Neuronal stem cell (in vitro differentiated cells): ENCODE measurements at places on chromosomes 16 and 17.

DNA sequence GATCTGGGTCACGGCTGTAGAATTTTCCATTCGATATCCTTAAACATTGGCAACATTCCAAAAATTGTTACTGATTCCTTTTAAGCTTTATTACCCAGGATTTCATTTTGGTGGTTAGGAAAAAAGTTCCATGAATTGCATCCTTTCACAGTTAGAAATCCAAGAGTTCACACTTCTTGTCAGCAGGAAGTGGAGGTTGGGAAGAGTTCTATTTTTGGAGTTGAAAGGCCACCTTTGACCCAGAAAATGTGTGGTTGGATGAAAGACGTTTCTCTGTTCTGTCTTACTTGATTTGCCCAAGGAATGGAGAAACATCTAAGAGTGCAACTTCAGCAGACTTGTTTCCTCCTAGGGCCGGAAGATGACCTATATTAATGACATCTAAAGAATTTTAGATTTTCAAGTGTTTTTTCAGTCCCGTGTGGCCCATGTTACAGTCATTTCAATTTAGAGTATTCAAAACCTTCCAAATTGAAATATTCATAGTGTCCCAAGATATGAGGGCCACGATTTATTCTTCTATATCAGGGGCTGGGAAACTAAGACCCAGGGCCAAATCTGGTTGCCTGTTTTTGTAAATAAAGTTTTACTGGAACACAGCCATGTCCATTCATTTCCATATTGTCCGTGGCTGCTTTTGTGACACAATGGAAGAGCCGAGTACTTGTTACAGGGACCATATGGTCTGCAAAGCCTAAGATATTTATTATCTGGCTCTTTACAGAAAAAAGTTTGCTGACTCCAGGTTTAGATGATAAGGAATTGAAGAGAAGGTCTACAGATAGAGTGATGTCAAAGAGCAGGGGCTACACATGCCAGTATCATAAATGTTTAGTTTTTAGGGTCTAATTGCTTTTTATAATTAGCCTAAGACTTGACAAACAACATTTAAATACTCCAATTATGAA, 50.2 kb downstream of the CDK5R1 start:
- no peak for DNase-seq

GRCh38 chr16:88340755-88341150, 42.0 kb upstream of the ZNF469 start:
- DNase-seq: no peak

DNA sequence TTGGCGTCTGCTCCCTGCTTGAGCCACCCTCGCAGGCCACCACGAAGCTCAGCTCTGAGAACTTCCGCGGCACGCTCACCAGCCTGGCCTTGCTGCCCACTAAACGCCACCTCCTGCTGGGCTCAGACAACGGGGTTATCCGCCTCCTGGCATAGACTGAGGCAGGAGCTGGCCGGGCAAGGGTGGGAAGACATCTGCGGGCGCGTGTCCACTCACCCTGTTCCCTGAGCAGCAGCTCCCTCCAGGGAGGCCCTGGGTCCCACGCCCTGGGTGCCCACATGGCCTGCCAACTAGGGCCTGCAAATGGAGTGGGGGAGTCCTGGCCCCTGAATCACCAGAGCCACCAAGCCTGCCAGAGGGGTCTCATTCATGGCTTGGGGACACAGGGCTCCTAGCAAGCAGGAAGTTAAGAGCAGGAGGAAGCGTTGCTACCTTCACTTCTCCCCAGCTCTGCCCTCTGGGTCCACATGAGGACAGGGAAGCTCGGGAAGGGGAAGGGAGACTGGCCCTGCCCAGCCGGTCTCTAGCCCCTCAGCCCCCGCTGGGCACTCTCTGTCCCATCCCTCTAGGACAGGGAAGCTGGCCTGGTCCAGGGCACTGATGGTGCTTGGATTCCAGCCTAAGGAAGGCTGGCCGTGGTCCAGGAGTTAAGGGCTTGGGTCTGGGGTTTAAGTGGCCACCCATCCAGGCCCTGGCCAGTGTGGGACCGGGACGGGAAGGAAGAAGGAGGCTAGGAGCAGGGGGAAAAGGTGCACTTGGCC, 5.0 kb upstream of the SERPINF2 start:
- no peak for DNase-seq

DNA sequence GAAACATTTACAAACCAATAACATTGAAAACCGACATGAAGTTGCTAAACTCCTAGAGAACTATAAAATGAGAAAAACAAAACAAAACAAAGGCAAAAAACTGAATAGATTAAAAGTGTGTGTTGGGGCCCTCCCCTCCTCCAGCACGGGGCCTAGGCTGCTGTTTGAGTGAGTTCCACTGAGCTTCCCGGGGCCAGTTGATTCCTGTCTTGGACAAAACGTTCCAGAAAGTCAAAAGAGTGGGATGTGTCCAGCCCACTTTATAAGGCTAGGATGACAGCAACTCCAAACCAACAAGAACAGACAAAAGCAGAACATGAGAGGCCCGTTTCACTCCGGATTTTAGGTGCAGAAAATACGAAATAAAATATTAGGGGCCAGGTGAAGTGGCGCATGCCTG, 11.6 kb upstream of the CSNK1D start:
- no peak for DNase-seq

GRCh38 chr16:72561-73548, at the start of gene RHBDF1:
Gene RHBDF1, minus strand, starts transcription at chr16:72631. Its CDS starts 7,616 bp downstream, at chr16:65015.
- DNase-seq: peak; percentile 66

- DNase-seq: no peak
Observed at GRCh38 chr16:15141586-15141985, 47.5 kb upstream of the RRN3 start.

DNA sequence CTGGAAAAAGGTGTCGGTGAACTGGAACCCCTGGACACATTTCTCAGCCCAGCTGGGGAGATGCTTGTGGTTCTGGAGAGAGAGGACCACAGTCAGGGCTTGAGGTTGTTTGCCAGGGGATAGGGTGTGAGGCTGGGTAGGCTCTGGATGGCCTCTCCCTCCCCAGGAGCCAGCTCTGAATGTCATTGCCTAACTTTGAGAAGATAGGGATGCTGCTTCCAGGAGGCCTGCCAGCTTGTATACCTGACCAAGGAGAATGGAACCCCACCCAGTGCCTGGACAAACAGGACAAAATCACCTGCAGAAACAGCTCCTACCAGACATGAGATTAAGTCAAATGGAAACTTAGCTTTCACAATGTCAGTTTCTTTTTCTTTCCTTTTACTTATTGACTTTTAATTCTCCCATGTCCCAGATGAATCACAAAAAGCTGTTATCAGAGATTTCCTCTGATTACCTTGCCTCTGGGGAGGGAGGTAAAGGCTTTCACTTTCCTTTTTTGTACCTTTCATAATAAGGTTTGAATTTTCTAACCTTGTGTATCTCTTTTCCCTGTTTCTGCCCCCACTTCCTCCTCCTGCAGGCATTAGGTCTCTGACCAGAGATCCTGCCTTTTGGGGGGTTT, 29.8 kb upstream of the PLLP start:
- no peak for DNase-seq

DNA sequence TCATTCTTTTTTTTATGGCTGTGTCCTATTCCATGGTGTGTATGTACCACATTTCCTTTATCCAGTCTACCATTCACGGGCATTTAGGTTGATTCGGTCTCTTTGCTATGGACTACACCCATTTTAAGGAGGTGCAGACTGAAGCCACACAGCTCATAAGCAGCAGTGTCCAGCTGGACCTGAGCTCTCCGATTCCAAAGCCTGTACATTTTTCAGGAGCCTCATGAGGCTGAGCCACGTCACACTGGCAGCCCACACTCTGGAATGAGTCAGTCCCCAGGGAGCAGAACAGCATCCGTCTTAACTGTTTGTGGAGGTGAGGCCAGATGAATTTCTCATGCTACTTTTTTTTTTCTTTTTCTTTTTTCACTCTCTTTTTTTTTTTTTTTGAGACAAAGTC, 116.1 kb downstream of the C16orf95 start:
- DNase-seq: no peak

- DNase-seq: no peak
Observed at GRCh38 chr16:74472010-74472409, 50.7 kb upstream of the CLEC18B start.

- no peak for DNase-seq
Observed at GRCh38 chr16:54679531-54679930, 251.1 kb upstream of the IRX5 start.

DNA sequence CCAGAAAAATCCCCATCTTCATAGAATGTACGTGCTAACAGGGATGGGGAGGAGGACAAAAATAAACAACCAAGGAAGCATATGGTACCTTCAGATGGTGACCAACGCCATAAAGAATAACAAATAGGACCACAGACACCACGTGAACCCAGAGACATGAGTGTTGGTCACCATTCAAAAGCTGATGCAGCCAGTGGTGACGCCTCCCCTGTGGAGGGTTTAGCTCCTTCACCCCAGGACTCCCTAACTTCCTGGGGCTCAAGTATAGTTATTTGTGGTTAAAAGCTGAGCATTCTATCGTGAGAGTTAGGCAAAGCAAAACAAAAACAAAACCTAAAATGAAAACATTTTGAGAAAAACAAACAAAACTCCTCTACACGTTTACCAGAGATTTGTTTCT, 184.7 kb downstream of the SOX9 start:
- DNase-seq: no peak

GRCh38 chr16:87123356-87124001, 193.7 kb downstream of the C16orf95 start:
- DNase-seq: no peak

GRCh38 chr17:76840443-76840767, 27.8 kb upstream of the MGAT5B start:
- peak; percentile 21 for DNase-seq

- DNase-seq: no peak
Observed at GRCh38 chr16:82783933-82784572, 157.3 kb downstream of the CDH13 start.
